ENCODE measurements at places on chromosomes 5 and 9.

GRCh38 chr5:14438195-14438606 lies 143.4 kb upstream of the OTULINL start:
- no peak for DNase-seq

GRCh38 chr5:54825005-54825404 lies 160.4 kb downstream of the ESM1 start:
- no peak for DNase-seq

DNA sequence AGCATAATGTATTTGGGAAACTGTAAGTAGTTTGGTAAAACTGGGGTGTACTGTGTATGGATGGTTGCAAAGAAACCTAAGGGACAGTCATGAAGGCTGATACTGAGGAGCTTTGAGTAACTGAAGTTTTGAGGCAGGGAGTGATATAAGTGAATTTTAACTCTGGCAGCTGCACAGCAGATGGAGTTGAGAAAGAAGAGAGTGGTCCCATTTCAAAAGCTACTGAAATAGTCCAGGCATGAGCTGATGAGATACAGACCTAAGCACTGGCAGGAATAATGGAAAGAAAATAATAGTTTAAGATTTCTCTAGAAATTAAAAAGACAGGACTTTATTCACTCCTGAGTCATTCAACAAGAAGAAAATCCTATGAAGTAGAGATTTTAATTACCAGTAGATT lies 232.0 kb downstream of the CHSY3 start:
- no peak for DNase-seq

- no peak for DNase-seq
Observed at GRCh38 chr5:112161392-112161748, 257.7 kb downstream of the EPB41L4A start.

- DNase-seq = no peak
Observed at GRCh38 chr9:6113819-6114218, 98.4 kb upstream of the RANBP6 start.

- no peak for DNase-seq
Observed at GRCh38 chr5:42875211-42875610, 63.5 kb upstream of the SELENOP start.

GRCh38 chr5:53940921-53941320 lies 369.5 kb downstream of the ARL15 start:
- no peak for DNase-seq

- no peak for DNase-seq
Observed at GRCh38 chr5:118857700-118858099, 130.6 kb downstream of the DTWD2 start.

GRCh38 chr5:58037899-58038298 lies 422.0 kb downstream of the PLK2 start:
- DNase-seq = no peak

DNA sequence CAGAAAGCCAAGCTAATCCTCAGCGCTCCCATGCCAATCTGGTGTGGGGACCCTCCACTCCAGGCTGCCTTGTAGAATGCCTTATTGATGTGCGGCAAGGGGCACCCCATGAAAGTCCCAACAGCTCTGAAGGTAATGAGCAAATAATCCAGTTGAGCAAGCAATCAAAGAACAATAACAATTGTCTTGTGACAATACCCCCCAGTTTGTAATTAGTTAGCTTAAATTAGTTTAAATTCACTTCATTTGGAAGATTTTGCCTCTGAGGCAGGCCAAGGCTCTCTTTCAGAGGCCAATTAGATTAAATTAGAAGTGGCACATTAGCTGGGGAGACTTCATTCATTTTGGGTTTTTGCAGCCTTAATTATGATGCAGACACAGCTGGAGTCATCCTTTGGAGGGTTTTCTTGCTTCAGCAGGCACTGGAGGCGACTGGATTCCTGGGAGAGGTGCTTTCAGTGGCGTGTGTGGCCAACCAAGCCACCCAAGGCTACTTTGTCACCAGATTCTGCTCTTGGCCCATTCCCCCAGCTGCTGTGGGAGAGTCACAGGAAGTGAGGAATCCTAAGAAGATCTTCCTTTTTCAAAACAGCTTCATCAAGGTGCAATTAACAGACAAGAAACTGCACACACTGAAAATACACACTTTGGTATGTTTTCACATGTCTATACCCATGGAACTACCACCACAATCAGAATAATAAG lies 17.9 kb upstream of the FBP1 start:
- DNase-seq = no peak
